NCI-H345 (cell line): ENCODE measurements at places on chromosomes 11 and 22.

DNA sequence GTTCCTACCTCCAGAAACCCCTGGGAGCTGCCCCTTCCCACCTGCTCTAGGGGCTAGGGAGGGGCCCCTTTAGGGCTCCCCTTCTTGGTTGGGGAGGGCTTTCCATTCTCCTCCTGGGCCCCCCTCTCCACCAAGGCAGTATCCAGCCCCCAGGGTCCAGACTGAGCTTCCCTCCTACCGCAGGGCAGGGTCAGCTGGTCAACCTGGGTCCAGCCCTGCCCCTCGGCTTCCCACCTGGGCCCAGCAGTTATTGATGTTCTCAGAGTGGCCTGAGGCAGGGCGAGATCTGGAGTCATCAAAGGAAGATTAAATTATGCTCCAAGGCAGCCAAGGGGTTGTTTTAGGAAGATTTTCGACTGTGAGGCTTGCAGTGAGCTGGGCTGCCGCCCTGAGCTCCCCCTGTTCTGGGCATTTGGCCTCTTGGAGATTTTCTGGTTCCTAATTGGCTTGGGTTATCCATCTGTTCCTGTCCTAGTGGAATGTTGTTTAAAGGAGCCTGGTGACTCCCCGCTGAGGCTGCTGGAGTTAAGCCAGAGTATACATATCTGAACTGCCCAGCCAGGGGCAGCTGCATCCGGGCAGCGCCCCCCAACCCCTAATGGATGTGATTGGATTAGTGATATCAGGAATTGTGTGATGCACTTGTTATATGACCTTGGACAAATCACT is 1.8 kb upstream of the SLC22A8 start:
- peak; percentile 1 for DNase-seq

- no peak for DNase-seq
Measured at GRCh38 chr11:10575346-10576034, 7.0 kb upstream of the LYVE1 start.

- DNase-seq = no peak
Measured at GRCh38 chr22:48396091-48396784, 1431.4 kb downstream of the BRD1 start.

DNA sequence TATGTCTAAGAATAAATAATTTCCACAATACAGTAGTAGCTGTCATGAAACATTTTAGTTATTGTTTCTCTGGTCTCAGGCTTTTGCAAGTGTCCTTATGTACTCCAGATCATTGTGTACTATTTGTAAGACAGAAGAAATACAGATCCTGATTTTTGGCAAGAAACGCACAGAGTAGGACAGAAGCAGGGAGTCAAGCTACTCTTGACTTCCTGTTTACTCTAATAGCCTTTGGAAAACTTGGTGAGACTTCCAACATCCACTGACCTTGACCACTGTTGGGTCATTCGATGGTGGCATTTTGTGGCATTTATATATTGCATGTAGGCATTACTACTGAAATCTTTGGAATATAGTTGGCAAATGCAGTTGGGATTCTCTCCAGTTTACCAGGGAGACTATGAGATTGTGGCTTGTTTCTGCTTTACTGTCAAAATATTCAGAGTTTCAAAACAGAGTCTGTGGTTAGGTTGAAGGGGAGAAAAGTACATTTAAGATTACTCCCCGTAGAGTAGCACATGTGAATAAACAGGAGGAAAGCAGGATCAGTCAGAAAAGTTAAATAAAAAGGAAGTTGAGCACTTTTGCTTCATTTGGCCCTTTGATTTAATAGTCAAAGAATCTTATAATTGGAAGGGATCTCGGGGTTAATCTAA is 726.1 kb upstream of the CCDC90B start:
- no peak for DNase-seq

GRCh38 chr22:36478966-36479365 is 2.5 kb downstream of the TXN2 start:
- DNase-seq = no peak

DNA sequence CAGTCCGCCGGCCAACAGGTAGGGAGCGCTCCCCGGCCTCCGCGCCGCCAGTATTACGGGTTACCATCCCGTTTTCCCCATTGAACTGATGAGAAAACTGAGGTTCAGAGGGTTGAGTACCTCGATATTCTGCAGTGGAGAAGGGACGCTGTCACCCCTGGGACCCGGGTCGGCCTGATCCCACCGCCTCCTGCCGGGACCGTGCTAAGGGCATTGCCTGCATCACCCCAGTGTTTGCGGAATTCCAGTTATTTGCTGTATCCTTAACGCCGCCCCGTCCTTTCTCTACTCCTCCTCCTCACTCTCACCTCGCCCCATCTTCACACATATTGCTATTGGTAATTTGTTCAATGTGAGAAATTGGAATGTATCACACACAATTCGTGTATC is 370 bp upstream of the A4GALT start:
- no peak for DNase-seq

- DNase-seq = no peak
Measured at GRCh38 chr11:116586392-116586791, 186.4 kb downstream of the BUD13 start.
